ENCODE measurements at places on chromosomes 6 and 20.

DNA sequence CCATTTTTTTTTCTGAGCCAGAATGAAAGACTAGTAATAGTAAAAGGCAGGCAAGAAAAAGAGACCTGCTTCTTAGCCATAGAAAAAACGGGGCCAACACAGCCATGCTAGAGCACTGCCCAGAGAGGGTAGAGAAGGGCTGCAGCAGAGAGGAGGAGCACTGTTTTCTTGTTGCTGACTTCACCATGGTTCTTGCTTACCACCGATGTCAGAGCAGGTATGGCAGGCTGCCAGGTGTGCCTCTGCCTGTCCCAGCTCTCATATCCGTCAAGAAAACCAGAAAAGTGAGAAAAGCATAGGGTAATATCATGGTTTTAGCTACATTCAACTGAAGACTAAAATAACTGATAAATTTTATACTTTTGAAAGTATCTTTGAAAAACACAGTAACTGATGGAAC, 60.7 kb downstream of the DTNBP1 start:
- DNase-seq: no peak

- DNase-seq: no peak
These were observed 70.3 kb upstream of the HEY2 start for GRCh38 chr6:125679128-125679527.

DNA sequence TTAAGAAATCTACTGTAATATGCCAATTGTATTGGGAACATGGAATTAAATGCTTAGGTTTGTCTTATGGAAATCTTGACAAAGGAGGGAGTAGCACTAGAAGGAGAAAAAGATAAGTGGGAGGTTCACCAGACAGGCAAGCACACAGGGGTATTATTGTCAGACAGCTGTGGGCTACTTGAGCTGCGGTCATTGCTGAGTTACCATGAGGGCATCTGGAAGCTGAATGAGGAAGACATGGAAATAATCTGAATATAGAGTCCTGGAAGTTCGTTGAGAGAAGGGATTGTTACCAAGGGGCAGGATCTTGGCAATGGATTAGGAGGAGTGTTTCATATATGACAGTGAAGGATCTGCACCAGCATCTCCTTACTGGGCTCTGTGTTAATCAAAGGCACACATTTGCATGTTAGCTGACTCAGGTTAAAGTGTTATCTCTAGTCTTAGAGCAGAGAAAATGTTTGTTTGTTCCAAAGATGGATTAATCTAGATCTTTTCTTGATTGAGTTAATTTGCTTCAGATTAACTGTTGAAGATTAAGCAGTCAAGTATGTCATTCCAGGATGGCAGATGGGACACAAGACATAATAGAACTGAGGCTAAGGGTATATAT, 53.0 kb upstream of the SUPT3H start:
- DNase-seq: no peak

DNA sequence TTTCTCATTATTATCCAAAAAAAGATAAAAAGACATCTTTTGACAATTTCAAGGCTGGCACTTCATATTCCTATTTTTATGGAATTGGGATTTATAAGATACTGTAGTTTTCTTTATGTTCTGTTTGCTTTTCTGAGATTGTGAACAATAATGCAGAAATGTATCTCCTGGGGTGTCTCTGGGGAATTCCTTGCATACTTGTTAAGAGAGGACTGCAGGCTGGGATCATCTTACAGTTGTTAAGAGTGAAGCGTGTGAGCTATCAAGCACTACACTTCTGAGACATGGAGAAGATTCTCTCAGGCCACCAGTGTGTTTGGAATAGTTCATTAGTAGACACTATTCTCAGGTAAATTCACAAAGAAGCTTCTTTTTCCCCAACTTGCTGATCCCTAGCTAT, 963.3 kb upstream of the GJE1 start:
- DNase-seq: no peak

DNA sequence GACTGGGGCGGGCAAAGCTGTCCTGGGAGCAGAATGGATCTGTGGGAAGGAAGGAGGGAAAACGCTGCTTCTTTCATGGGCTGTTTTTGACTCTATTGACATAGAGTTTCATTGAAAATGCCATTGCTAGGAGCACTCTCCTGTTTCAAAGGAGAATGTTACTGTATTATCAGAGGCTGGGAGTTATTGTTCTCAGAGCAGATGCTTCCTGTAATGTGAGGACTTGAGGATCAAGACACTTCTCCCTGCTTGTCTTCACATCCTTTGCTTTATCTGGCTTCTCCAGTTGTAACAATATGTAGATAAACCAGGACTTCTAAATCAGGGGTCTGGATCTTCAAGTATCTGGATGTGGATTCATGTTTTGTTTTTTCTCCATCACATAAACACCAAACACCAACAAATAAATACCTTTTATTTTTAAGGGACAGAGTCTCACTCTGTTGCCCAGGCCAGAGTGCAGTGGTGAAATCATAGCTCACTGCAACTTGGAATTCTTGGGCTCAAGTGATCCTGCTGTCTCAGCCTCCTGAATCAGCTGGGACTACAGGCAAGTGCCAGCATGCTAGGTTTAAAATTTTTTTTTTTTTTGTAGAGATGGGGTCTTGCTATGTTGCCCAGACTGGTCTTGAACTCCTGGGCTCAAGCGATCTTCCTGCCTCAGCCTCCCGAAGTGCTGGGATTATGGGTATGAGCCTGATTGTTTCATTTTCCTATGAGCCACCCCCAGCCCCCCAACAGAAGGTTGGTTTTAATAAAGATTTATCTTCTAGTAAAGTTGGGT, 3.9 kb downstream of the CD109 start:
- DNase-seq: no peak

DNA sequence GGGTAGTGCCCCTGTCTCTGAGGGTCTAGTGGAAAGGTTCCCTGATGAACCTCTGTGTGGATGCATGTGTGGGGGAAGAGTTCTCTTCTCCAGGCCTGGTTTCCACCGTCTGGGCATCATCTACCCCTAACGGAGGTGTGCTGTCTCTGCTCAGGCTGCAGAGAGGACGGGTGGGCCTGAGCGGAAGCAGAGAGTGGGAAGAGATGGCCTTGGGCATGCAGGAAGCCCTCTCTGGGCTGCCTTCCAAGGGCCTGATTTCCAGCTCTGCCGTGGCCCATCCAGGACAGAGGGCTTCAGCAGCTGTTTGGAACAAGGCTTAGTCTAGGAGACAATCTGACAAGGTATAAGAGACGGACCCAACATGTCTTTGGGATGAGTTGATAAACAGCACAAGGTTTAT, 220.1 kb upstream of the DTNBP1 start:
- DNase-seq: no peak

DNA sequence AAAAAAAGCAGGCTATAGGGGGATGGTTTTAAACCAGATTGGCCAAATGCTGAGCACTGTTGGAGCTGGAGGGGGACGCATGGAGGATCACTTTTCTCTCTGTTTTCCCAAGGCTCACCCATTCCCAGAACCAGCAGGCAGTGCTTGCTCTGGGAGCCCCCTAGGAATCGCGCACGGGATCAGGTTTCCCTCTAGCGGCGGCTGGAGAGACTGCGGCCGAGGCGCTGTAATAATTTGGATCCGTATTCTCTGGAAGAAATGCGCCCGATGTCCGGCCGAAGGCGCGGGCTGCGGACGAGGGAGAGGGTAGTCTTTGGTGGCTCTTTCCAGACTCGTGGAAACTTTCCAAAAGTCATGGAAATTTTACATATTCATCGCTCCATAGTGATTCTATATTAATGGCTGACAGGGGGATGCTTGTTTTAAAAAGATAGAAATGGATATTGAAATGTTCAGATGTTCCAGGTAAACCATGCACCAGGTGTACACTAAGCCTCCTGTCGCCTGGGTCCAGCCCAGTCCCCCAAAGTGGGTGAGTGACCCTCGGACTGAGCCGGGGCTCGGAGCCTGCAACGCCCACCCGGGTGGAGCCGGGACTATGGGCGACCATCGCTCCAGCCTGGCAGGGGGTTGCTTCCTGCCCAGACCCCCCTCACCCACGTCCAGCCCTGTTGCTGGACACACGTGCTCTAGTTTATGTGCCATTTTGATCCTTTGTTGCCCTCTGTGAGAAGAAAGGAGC, 78.7 kb upstream of the PHACTR3 start:
- DNase-seq: no peak

GRCh38 chr6:22219925-22220324, 76.9 kb downstream of the PRL start:
- DNase-seq: no peak

DNA sequence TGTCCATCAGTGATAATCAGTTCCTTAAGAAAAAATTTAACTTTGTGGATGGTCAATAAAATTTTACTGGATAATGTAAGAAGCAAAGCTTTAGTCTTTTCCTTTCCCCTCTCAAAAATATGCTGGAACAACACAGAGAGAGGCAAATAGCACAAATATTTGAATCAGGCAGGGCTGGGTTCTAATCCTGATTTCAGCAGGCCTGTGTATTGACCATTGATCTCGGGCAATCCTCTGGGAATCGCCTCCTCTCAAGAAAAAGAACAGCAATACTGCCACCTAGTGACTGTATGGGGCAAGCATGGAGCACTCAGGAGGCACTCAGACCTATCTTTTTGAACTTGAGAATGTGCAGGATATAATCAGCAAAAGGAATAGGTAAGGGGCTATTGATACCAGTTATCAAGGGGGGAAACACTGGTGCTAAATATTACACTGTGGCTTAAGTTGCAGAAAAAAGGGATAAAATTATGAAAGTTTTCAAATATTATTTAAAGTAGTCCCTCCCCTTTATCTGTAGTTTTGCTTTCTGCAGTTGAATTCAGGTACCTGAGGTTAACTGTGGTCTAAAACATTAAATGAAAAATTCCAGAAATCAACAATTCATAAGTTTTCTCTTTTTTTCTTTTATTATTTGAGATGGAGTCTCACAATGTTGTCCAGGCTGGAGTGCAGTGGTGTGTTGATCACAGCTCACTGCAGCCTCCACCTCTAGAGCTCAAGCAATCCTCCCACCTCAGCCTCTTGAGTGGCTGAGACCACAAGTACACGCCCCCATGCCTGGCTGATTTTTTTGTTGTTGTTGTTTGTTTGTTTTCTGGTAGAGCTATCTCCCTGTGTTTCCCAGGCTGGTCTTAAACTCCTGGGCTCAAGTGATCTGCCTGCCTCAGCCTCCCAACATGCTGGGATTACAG, 91.8 kb upstream of the NHSL1 start:
- DNase-seq: peak; percentile 13

DNA sequence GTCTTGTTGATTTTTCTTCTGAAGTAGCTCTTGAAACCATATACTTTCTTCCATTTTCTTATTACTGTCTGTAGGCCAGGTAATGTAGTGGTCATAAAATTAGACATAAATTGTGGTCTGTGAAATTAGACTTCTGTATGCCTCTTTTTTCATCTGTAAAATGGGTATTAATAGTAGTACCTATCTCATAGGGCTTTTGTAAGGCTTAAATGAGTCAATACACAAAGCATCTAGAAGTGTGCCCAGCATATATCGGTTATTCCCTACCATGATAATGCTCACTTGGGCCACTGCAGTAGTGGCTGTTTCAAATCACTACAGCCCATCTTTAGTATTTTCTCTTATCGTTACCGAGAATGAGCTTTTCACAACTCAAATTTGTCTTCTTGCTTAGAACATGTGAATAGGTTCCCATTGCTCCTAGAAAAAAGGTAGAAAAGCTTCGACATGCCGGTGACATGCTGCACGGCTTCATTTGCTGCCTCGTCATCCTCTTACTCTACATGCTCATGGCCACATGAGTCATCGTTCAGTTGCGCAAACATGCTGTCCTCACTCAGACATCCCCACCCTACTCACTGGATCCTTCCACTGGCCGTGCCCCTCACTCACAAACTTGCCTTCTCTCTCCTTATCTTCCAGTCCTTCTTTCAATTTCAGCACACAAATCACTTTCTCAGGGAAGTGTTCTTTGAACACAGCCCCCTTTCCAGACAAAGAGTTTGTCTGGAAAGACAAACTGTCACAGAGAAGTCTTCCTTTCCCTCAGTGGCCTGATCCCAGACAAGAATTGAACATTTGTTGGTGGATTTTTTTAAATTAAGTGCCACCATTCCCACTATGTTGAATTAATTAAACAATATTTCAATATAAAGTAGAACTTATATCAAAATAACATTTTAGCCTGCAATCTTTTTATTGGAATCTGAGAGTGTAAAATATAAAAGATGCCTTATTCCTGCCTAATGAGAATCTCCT, 32.2 kb upstream of the ERVFRD-1 start:
- DNase-seq: no peak

GRCh38 chr6:41471064-41471895, 74.9 kb upstream of the FOXP4 start:
- no peak for DNase-seq

GRCh38 chr20:19210391-19211155, 1.9 kb upstream of the SLC24A3 start:
- DNase-seq: no peak

GRCh38 chr6:113067612-113068275, 720.6 kb downstream of the RFPL4B start:
- DNase-seq: no peak
